ENCODE measurements at places on chromosomes 13 and 19. TPM values are rescaled to one million over a fixed set of nuclear protein-coding genes. Genes with fewer than 3 reads are reported as not detected.

Gene PROZ
- not detected for total RNA-seq

Gene CCDC169
- 2.2 TPM for total RNA-seq

Gene KCNJ14
- 0.32 TPM for total RNA-seq

Gene DNAAF3
- 3.4 TPM for total RNA-seq

Gene CYP2B6
- not detected for total RNA-seq

Gene ATP4B
- not detected for total RNA-seq

Gene PTH2
- not detected for total RNA-seq

Gene ATXN8OS
- not detected for total RNA-seq

Gene GPR4
- total RNA-seq, result 6.9 TPM

Gene ZNF701
- 20.7 TPM for total RNA-seq

Gene PPM1N
- total RNA-seq, result 0.59 TPM

Measured in cardiac septum (tissue), 1 donor.